IMR-90 (cell line): ENCODE measurements at places on chromosomes 1 and 21. TPM values are rescaled to one million over a fixed set of nuclear protein-coding genes. Genes with fewer than 3 reads are reported as not detected.

Gene CHI3L2
- polyA plus RNA-seq: 0.19 and 0.39 TPM in 2 replicates

Gene FAAH
- polyA plus RNA-seq: 0.19 and 0.29 TPM in 2 replicates

Gene KCNJ15
- 0.07 TPM in 1 of 2 replicates, not detected in the other for polyA plus RNA-seq

Gene BGLAP
- polyA plus RNA-seq: 0.32 and 0.67 TPM in 2 replicates

Gene F13B
- polyA plus RNA-seq: not detected in 2 replicates

Gene TPTE
- not detected in 2 replicates for polyA plus RNA-seq

Gene HFM1
- 0.13 and 0.15 TPM in 2 replicates for polyA plus RNA-seq

Gene OR2T11
- not detected in 2 replicates for polyA plus RNA-seq
